Stimulated activated CD8-positive, alpha-beta memory T cell treated with anti-CD3 and anti-CD28 coated beads, Interleukin-7, amount 100 ng/mL, for 24 hours (primary cell): ENCODE measurements at places on chromosomes 5 and 9.

- DNase-seq, result no peak
Measured at GRCh38 chr9:9817176-9817575, 795.6 kb downstream of the PTPRD start.

GRCh38 chr9:127777368-127777980 lies 992 bp downstream of the SH2D3C start:
- no peak for DNase-seq

DNA sequence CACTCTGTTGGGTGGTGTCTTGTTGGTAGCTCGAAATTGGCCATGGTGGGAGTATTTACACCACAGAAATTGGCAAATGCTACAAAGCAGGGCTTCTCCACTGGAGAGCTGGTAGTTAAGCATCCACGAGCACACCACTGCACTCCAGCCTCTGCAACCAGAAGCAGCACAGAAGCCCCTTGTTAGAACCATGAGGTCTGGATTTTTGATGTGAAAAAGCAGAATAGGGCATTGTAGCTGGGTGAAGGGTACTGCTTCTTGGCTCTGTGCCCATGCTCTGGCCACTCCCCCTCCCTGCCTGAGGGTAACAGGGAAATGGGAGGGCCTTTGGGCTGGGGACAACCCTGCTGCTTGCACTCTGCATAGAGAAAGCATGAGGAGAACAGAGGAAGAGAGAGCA lies 81.2 kb upstream of the UBTD2 start:
- no peak for DNase-seq

DNA sequence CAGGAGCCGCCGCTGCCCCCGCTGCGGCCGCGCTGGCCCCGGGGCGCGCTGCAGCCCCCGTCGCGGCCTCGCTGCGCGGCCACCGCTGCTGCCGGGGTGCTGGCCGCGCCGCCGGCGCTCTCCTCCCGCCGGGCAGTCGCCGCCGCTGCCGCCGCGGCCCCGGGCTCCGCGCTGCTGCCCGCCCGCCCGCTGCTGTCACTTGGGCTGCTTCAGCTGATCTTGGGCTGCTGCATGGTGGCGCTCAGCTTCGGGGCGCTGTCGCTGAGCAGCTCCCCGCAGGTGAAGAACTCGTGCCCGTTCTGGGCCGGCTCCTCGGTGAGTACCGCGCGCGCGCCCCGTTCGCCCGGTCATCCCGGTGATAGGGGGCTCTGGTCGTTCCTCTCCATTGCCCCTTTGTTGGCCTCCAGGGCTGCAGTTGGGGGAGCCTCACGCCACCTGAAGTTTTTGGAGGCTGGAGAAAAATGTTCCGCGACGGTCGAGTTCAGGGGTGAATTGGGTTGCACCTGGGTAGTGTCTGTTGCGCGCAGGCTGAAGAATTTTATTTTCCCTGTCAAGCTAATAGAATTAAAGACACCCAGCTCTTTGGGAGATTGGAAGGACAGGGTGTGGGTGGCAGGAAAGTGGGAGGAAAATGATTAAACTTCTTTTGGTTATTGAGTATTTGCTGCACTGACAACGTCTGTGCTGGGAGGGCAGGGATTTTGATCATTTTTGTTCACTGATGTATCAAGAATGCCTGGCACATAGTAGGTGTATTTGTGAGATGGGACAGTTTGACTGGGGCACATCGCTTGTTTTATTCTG lies 596 bp downstream of the ENTREP1 start:
- no peak for DNase-seq

DNA sequence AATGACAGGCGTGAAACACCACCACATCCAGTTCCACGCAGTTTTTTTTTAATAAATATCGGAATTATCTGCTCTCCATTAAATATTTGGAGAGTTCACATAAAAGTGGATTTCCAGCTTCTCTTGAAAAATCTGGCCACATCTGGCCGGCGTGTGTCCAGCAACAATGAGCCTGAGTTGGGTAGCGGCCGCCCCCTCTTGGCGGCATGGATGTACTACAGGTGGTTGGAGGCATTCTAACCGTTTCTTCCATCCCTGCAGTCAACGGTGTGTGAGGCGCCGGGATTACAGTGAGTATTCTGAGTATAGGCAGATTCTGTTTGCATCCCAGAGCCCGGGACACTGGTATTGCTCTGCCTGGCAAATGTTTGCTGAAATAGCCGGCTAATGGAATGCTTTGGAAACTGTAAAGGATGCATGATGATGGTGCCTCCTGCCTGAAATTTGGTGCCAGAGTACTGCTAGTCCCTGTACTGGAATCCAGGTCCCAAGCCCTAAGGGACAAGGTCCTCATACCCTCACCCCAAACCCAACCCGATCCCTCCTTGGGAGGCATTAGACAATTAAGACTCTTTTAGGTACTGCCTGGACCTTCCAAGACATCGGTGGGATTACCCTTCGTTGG lies 13.6 kb upstream of the GM2A start:
- DNase-seq, result peak; percentile 51

GRCh38 chr5:32144378-32145207 lies 29.5 kb downstream of the GOLPH3 start:
- no peak for DNase-seq

DNA sequence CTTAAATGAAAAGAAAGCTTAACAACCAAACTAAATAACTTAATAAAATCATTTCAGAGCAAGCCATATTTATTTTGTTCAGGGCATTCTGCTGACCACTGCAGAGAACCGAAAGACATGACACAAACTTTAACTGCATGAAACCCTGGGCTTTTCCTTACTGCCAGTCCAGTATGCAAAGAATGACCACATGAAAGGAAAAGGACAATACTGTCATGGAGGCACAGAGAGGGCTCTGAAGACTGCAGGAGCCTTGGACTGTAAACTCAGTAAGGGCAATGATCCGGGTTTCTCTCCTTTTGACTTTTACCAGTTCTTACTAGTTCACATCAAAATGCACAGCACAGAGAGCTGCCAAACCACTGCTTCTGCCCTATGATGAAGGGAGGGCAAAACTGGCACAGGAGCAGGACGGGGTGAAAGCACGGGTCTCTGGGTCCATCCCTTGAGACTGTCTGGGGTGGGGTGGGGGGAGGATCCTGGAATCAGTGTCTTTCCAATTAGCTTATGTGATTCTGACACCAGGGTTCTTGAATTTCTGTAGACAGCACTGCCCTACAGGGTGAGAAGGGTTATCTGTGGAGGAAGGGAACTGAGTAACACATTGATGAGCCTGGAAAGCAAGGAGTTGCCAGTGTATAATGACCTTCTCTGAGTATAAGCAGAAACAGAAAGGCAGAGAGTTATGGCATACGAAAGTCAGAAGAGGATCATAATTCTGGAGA lies 44.7 kb downstream of the RNF130 start:
- DNase-seq, result no peak

- no peak for DNase-seq
Measured at GRCh38 chr5:91281401-91281800, 101.7 kb downstream of the ARRDC3 start.

DNA sequence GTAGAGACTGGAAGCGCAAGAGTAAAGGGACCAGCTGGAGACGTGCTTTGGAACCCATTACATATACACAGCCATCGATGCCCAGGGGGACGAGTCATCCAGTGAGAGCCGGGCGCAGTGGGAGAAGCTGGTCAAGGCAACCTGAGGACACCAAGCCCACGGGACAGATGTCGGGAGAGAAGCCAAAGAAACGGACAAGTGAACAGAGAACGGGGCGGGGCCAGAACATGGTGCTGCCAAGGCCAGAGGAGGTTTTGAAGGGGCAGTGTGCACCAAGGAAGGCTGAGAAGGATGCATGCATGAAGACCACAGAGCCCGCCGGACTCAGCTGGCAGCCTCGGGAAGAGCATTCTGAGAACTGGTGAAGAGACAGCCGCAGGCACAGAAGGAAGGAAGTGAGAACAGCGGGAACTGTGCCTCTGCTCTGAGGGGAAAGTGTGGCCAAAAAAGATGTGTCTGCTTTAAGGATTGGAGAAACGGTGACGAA lies 20.3 kb downstream of the CAMSAP1 start:
- DNase-seq, result no peak

- DNase-seq, result no peak
Measured at GRCh38 chr5:123120197-123120596, 31.2 kb downstream of the PRDM6 start.

- DNase-seq, result no peak
Measured at GRCh38 chr9:97875111-97875510, 22.1 kb downstream of the FOXE1 start.

DNA sequence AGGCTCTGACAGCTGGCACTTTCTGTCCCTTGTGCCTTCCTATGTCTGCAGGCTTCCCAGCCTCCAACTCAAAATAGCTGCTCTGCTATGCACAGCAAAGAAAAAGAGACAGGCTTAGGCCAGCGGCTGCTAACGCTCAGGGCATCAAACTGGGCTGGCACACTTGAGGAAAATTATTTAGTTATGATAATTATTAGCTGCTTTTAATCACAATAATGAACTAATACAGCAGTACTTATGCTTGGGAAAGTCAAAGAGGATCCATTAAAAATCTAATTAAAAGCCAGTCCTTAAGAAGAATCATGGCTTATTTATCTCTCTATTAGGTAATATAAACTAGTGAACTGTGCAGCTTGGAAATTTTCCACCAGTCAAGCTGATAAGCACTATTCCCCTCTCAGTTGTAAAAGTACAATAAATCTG lies 233.2 kb downstream of the SLIT3 start:
- no peak for DNase-seq

- DNase-seq, result no peak
Measured at GRCh38 chr5:169178754-169179153, 122.2 kb downstream of the SLIT3 start.
